ENCODE measurements at places on chromosomes 6 and 20. TPM values are rescaled to one million over a fixed set of nuclear protein-coding genes. Genes with fewer than 3 reads are reported as not detected.

Gene TMC2
- total RNA-seq = not detected

DNA sequence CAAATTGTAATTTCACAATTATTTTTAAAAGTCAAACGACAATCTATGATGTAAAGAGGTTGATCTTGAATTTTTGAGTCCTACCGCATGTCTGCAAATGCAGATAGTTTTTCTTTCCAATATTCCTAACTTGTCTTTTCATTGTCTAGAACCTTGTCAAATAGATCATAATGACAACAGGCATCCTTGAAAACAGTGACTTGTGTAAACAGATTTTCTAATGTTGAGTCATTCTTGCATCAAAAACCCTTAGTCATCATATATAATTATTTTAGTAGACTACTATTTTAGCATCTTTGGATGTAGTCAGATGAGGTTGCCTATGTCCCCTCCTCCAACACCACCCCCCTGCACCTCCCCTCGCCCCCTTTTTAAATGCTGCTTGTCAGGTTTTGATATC is 43.8 kb downstream of the BMP6 start:
- no peak for DNase-seq

DNA sequence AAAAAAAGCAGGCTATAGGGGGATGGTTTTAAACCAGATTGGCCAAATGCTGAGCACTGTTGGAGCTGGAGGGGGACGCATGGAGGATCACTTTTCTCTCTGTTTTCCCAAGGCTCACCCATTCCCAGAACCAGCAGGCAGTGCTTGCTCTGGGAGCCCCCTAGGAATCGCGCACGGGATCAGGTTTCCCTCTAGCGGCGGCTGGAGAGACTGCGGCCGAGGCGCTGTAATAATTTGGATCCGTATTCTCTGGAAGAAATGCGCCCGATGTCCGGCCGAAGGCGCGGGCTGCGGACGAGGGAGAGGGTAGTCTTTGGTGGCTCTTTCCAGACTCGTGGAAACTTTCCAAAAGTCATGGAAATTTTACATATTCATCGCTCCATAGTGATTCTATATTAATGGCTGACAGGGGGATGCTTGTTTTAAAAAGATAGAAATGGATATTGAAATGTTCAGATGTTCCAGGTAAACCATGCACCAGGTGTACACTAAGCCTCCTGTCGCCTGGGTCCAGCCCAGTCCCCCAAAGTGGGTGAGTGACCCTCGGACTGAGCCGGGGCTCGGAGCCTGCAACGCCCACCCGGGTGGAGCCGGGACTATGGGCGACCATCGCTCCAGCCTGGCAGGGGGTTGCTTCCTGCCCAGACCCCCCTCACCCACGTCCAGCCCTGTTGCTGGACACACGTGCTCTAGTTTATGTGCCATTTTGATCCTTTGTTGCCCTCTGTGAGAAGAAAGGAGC is 78.7 kb upstream of the PHACTR3 start:
- DNase-seq = peak; percentile 64

DNA sequence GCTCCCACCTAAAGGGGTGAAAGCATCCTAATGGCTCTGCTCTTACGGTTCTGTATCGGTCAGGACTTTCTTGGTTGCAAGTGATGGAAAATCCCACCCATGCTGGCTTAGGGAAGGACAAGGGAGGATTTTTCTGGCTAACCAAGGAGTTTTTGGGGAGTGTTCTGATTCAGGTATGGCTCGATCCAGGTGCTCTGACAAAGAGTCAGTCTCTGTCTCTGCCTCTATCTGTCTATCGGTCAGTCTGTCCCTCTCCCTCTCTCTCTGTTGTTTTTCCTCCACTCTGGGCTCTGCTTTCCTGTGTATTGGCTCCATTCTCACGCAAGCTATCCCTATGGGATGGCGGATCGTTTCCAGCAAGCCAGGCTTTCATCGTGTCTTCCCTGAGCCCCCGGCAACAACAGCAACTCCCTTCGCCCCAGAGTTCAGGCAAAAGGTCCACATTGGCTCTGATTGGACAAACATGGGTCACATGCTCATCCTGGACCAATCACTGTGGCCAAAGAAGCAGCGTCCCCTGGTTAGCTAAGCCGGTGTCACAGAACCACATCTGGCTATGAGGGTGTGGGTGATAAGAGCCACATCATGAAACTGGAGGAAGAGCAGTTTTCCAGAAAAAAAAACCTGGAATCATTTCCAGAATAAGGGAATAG is 160.3 kb downstream of the BMP7 start:
- DNase-seq = no peak

Gene OR2H1
- not detected for total RNA-seq

DNA sequence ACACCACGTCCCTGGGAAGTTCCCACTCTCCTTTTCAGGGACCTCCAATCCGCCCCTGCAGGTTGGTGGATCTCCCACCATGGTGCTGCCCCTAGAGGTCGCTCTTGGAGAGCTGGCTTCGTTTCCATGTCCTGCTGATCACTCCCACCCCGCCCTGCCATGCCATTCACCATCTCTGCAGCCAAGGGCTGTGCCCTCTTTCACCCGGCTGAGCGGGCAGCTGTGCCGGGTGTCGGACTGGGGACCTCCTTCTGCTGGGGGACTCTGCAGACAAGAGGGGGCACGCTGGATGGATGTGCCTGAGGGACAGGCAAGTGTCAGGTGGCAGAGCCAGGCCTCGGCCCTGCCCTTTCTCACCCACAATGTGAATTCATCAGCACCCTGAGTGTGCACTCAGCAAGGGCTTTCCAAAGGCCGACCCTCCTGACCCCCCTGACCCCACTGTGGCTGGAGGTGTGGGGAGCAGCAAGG is 347.0 kb downstream of the CDH4 start:
- no peak for DNase-seq

Gene IRF4
- 1.7 TPM for total RNA-seq

DNA sequence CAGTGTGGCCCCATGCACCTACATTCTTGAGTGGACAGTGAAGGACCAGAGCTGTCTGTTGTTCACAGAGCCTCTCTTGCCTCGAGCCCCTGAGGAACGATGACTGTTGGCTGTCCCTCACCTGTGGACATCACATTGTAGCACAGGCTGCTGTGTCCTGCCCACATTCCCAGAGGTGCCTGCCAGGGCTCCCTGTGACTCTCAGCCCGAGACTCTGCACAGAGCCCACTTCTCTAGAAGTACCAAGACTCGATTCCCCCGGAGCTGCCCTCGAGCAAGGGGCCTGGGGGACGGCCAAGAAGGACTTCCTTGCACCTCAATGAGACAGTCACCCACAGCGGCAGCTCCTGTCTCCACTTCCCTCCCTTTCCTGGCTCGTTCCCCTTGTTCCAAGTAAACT is 28.6 kb upstream of the DLGAP4 start:
- no peak for DNase-seq

- DNase-seq = no peak
Measured at GRCh38 chr20:7994809-7995208, 24.8 kb downstream of the TMX4 start.

GRCh38 chr20:17282501-17282900 is 55.7 kb downstream of the PCSK2 start:
- DNase-seq = no peak

DNA sequence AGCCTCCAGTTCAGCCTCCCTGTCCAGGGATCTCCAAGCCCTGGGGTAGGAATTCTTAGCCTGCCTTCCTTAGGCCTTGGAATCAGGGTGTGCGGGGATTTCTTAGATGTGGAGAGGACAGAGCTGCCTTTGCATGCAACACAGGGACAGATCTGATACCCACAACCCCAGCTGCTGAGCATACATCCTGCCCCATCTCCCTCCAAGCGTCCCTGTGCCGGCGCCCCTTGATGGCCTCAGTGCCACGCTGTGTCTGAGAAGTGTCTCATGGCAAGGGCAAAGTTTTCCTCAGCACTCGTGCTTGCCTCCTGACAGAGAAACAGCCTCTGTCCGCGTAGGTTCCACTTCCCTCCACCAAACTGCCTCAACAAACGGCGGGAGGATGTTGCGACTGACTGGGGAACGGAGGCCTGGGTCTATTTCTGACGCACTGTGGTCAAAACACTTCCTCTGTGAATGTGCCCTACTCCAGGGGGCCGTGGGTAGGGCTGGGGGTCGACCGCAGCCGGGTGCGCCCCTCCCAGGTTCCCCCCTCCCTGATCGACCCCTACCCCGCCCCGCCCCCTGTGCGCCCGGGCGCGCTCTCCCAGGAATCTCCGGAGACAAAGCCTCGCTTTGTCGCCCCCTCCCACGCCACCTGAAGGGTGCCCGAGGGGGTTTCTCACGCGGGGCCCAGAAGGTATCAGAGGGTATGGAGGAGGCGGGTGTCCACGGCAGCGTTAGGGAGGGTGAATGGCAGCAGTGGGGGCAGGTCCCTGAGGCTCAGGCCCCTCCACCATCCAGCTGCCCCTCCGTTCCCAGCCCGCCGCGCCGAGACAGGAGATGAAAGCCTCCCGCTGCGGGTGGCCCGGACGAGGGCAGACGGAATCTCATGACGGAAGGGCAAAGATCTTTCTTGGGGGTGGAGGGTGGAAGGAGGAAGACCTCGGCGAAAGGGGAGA is 806 bp downstream of the MICAL1 start:
- DNase-seq = no peak

GRCh38 chr6:44115866-44116265 is 11.4 kb downstream of the MRPL14 start:
- DNase-seq = no peak

GRCh38 chr6:130324657-130325056 is 41.2 kb upstream of the TMEM200A start:
- DNase-seq = no peak

Data from left lobe of liver (tissue), 2 donors.